Epithelial cell of proximal tubule (primary cell): ENCODE measurements at places on chromosomes 3 and 15. TPM values are rescaled to one million over a fixed set of nuclear protein-coding genes. Genes with fewer than 3 reads are reported as not detected.

- no peak for DNase-seq
These were observed 15.3 kb upstream of the KBTBD12 start for GRCh38 chr3:127899766-127900165.

DNA sequence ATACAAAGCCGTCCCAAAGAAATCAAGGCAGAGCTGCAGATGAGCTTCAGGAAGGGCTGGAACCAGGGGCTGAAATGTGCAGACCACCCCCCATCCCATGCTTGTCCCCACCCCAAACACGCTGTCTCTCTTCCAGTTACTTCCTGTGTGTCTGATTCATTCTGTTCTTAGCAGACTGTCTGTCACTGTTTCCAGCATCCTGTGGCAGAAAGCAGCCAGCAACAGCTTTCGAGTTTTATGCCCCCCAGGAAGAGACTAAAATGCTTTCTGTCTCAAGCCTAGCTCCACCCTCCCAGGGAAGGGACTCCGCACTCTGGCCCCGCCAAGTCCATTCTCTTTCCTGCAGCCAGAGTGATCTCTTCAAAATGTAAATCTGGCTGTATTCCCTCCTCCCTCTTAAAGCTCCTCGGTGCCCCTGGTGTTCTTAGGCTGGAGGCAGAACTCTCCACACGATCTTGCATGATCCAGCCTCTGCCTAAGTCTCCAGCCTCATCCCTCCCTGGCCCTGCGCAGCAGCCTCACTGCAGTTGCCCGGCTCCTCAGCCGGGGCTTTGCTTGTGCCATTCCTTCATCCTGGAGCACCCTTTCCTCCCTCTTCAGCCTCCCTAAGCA lies 41.5 kb downstream of the HRH1 start:
- no peak for DNase-seq

GRCh38 chr3:155243512-155243921 lies 50.0 kb downstream of the STRIT1 start:
- no peak for DNase-seq

The RPN1 gene
- total RNA-seq, result 285 and 329 TPM in 2 replicates

- DNase-seq, result no peak
These were observed 208.5 kb upstream of the MRPL3 start for GRCh38 chr3:131711114-131711768.

GRCh38 chr3:4724051-4724629 lies 231.0 kb downstream of the ITPR1 start:
- DNase-seq, result no peak

DNA sequence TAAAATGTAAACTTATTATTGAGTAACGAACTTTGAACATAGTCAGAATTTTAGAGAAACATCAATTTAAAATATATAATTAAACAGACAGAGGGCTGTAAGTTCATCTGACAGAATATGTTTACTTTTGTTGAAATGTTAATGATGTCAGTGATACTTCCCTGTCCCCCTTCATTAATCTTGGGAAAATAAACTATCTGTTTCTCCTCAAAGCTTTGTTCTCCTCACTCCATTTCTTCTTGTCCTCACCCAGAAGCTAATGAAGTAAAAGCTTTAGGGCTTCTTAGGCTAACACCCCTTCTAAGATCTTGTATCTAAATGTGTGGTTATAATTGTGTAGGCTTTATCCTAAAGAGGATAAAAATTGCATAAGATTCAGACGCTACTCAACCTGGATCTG lies 1031.8 kb downstream of the FHIT start:
- no peak for DNase-seq

The CLDN18 gene
- total RNA-seq, result not detected in 2 replicates

- DNase-seq, result no peak
These were observed 621.4 kb downstream of the PDCD6IP start for GRCh38 chr3:34419801-34420200.

The KCNAB1 gene
- not detected in 2 replicates for total RNA-seq

- no peak for DNase-seq
These were observed 7.6 kb upstream of the SLC12A8 start for GRCh38 chr3:125220183-125220582.

DNA sequence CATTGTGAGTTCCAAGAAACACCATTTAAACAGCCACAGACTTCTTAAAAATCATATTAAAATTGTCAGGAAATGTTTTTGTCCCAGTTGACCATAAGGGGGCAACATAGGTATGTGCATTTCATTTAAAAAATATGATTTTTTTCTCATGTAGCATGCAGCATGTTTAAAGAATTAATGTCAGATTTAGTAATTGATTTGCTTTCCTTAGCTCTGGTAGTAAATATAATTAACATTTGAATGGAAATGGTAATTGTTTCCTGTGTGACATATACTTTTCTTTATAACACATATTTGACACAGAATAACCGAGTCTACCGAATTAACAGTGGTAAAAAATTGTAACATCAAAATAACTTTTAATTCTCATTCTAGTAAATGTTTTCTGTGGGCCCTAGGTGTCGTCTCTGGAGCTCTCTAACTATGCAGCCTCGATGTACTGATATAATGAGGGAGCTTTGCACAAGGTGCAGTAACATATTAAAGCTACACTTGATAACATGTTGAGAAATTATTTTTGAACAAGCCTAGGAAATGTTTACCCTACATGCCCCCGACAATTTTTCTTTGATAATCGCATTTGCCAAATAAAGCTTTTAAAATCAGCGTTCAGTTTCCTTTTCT lies 34.9 kb downstream of the NXPE3 start:
- DNase-seq, result no peak

- no peak for DNase-seq
These were observed 69.7 kb upstream of the UMPS start for GRCh38 chr3:124660599-124660998.

GRCh38 chr3:146326875-146327543 lies 76.1 kb upstream of the PLSCR4 start:
- peak; percentile 9 for DNase-seq

GRCh38 chr3:37307321-37307720 lies 132.9 kb upstream of the LRRFIP2 start:
- DNase-seq, result no peak

GRCh38 chr15:73305331-73306211 lies 63.2 kb downstream of the HCN4 start:
- peak; percentile 20 for DNase-seq

DNA sequence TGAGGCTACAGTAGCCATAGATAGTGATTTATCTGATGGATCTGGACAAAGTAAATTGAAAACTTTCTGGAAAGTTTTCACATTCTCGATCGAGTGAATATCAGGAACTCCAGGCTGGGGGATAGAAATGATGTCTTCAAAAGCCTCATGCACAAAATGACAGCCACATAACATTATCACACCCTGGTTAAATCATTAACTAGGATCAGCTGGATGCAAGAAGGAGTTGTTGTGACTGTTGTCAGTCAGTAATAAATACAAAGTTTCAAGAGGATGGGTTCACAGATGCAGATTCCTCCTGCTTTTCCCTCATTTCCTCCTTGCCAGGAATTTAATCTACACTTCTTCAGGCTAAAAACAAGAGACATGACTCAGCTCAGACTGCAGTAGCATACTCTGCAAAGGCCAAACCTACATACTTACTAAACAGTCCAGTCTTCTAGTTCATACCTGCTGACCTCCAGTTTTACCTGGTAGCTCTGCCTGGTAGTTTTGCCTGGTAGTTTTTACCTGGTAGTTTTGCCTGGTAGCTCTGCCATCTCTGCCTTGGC lies 40.9 kb downstream of the C2CD4A start:
- no peak for DNase-seq

DNA sequence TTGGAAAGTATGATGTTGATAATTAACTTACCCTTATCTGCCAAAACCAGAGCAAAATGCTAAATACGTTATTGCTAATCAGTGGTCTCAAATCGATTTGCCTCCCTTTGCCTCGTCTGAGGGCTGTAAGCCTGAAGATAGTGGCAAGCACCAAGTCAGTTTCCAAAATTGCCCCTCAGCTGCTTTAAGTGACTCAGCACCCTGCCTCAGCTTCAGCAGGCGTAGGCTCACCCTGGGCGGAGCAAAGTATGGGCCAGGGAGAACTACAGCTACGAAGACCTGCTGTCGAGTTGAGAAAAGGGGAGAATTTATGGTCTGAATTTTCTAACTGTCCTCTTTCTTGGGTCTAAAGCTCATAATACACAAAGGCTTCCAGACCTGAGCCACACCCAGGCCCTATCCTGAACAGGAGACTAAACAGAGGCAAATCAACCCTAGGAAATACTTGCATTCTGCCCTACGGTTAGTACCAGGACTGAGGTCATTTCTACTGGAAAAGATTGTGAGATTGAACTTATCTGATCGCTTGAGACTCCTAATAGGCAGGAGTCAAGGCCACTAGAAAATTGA lies 59.7 kb downstream of the DCUN1D1 start:
- no peak for DNase-seq

GRCh38 chr15:90286678-90287077 lies 21.2 kb downstream of the NGRN start:
- no peak for DNase-seq

DNA sequence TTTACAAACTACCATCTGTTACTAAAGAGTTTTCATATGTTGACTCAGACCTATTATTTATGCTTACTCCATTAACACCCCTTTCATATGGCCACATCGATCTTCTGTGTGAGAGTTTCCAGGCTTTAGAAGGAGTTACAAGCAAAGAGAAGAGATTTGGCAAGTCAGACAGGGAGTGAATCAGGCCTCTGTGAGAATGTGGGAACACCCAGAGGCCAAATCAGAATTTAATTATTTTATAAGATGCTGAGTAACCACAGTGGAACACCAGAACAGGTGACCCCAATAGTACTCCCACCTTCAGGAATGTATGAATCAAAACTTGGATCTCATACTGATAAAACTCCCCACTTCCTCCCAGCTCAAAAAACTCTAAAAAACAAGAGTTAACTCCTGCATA lies 42.0 kb downstream of the IFT57 start:
- DNase-seq, result no peak

DNA sequence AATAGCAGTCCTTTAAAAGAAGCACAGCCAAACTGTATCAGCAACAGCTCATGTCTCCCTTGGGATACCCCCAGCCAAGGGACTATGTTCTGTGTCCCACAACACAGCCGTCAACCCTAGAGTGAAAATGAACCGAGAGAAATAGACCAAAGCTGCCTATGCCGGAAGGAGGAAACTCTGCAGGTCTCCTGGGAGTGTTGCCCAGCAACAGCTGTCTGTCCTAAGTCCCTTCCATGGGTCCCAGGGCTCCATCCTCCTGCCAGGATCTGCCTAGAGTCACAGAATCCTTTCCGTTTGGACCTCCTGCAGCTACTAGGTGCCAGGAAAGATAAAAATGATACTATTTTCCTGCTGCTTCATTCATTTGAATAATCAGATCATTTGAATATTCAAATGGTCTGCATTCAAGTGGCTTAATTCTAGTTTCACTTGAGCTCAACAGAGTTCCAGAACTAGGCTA lies 53.1 kb downstream of the TRANK1 start:
- no peak for DNase-seq

The IL17RC gene
- 33.2 and 35.3 TPM in 2 replicates for total RNA-seq

The SKOR1 gene
- not detected in 2 replicates for total RNA-seq

GRCh38 chr15:65342493-65342892 lies 35.3 kb downstream of the IGDCC3 start:
- no peak for DNase-seq

DNA sequence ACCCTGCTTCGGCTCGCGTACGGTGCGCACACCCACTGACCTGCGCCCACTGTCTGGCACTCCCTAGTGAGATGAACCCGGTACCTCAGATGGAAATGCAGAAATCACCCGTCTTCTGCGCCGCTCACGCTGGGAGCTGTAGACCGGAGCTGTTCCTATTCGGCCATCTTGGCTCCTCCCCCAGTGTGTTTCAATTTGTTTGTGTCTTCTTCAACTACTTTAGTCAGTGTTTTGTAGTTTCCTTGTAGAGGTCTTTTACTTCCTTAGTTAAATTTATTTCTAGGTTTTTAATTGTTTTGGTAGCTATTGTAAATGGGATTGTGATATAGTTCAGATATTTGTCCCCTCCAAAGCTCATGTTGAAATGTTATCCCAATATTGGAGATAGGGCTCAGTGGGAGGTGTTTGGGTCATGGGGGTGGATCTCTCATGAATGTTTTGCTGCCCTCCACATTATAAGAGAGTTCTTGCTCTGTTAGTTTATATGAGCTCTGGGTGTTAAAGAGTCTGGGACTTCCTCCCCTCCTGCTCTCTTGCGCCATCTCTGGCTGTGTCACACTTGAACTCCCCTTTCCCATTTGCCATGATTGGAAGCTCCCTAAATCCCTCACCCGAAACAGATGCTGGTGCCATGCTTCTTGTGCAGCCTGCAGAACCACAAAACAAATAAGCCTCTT lies 304.4 kb downstream of the DOCK3 start:
- DNase-seq, result no peak

GRCh38 chr3:180802837-180803236 lies 109.6 kb upstream of the FXR1 start:
- no peak for DNase-seq

The MRAS gene
- total RNA-seq, result 12.7 and 17.2 TPM in 2 replicates

DNA sequence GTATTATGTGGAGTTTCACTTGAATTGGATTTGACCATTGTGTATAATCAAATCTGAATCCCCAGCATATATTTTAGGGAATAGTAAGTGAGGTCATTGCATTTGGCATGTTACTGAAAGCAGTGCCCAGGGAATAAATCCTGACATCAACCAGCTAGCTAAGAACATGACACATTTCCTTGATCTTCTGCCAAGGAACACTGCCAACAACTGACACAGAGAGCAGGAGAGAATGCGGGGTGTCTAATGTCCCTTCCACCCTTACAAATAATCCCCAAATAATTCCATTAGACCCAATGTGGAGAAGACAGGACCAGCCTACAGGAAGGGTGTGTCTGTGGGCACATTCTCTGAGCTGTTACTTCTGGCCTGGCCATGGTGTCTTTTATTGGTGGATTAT lies 30.6 kb upstream of the UBE3A start:
- no peak for DNase-seq

DNA sequence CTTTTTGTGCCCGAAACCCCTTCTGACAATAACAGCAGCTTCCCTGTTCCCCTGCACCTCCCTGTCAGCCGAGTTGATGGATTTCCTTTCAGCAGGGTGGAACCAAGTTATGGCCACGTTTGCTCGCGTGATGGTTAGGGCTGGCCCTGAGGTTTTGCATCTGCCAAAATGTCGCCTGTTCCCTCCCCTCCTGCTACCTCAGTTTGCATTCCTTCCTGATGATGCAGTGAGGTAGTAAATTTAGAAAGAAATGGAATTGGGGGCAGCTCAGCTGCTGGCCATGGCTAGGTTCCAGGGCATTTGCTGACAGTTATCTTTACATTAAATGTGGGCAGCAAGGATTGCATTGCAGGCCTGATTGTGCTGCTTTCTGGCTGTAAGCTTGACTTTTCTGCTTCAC lies 13.2 kb downstream of the LIMD1 start:
- no peak for DNase-seq

The TMEM158 gene
- 5.0 and 5.7 TPM in 2 replicates for total RNA-seq
